ENCODE measurements at places on chromosomes 12 and 14. TPM values are rescaled to one million over a fixed set of nuclear protein-coding genes. Genes with fewer than 3 reads are reported as not detected.
A peak's percentile ranks its signal among the peaks of the same experiment; 100 is the strongest.

DNA sequence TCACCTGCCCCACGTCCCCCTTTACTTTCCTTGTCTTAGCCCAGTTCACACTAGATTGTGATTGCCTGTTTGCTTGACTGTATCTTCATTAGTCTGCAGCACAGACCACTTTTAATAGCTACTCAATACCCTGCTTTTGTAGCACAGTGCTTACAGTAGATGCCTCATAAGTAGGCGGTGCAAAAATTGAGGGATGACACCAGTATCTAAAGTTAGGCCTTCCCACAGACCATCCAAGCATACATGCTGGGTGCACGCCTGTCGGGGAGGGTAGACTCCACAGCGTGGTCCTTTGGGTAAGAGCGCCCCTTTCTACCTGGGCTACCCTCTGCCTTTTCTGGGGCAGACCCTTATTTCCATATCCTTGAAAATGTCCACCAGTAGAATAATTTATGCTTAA lies 140.8 kb downstream of the GCH1 start:
- DNase-seq, result no peak

GRCh38 chr12:50302686-50303085 lies 19.4 kb upstream of the LIMA1 start:
- DNase-seq, result no peak

GRCh38 chr12:30691122-30691879 lies 4.4 kb downstream of the IPO8 start:
- DNase-seq, result no peak

- peak; percentile 69 for DNase-seq
Observed at GRCh38 chr14:101876555-101876938, 87.8 kb upstream of the DYNC1H1 start.

DNA sequence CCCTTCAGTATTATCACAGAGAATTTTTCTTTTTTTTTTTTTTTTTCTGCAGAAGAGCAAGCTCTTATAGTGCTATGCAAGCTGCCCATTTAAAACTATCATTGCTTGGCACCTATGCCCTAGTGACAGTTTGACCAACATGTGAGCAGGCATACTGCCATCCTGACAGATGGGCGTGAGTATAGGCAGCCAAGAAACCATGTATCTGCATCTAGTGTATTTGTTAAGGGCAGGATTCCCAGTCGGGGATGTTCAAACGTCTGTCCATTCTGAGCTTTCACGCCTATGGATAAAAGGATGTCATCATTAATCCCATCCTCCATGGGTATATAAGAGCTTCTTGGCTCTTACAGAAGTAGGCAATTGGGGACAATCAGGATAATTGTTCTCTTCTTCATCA lies 8.8 kb downstream of the VRK1 start:
- DNase-seq, result no peak

GRCh38 chr12:89081719-89082369 lies 270.5 kb downstream of the DUSP6 start:
- no peak for DNase-seq

DNA sequence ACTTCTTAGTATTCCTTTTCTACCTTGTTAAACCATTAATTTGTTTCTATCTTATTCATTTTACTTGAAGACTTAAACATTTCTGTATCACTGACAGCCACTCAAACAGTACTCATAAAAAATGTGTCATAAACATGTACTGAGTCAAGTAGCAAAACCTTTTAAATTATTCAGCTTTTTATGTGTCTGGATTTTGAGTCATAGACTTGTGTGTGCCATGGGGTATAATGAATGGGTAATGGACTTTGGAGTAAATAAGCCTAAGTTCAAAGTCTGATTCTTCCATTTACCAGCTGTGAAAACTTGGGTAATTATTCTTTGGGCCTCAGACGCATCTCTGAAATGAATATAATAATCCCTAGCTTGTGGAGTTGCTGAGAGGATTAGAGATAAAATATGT lies 199.0 kb downstream of the RAD51B start:
- no peak for DNase-seq

DNA sequence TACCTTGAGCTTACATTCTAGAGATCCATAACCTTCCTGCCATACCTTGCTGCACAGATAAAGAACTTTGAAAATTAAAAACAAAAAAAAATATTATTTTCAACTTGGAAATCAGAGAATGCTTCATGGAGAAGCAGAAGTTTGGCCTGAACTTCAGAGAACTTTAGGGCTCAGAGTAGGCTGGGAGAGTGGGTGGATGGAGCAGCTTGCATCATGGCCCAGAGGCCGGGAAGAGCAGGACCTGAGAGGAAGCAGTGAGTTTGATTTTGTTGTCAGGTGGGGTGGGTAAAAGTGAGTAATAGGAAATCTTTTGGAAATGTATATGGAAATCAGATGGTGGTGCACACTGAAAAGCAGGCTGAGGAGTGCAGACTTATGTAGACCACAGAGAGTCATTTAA lies 228.5 kb upstream of the KRR1 start:
- no peak for DNase-seq

GRCh38 chr12:12010277-12011039 lies 60.3 kb upstream of the BCL2L14 start:
- DNase-seq, result peak; percentile 63

DNA sequence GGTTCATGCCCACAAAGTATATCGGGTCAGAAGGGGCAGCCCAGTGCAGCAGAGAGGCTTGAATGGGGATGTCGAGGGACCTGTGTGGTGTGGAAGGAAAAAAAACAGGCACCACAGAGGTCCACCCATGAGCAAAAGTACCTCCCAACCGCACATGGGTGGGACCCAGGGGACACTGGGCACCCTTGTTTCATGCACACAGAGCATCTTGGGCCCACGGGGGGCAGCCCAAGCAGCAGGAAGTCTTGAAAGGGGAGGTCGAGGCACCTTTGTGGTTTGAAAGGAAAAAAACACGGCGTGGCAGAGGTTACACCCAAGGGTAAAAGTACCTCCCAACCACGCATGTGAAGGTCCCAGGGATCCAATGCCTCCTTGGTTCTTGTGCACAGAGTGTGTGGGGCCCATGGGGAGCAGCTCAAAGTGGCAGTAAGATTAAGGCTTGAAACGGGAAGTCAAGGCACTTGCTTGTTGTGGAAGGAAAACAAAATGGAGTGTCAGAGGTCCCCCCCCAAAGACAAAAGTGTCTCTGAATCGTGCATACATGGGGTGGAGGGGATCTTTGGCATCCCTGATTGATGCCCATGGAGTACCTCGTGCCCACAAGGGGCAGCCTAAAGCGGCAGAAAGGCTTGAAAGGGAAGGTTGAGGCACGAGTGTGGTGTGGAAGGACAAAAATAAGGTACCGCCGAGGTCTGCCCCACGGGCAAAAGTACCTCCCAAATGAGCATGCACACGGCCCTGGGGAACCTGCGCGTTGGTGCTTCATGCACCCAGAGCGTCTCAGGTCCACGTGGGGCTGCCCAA lies 575.5 kb downstream of the ALG10 start:
- DNase-seq, result no peak

DNA sequence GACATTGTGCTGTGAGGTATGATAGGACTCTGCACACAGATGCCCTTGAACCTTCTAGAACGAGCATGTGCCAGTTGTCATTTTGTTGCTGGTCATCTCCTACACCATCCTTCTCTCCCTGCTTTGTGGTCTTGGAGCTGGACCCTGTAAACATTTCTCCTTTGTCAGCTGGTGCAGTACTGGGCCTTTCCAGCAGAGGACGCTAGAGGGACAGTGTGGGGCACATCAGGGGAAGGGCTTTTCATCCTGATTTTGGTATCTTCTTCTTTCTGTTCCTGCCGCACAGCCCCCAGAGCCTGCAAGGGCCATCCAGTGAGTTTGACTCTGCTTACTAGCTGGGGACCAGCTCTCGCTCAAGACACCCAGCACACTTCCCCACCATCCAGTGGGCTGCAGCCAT lies 484.6 kb downstream of the AACS start:
- no peak for DNase-seq

GRCh38 chr14:64736271-64737169 lies 32.3 kb downstream of the PLEKHG3 start:
- DNase-seq, result no peak

DNA sequence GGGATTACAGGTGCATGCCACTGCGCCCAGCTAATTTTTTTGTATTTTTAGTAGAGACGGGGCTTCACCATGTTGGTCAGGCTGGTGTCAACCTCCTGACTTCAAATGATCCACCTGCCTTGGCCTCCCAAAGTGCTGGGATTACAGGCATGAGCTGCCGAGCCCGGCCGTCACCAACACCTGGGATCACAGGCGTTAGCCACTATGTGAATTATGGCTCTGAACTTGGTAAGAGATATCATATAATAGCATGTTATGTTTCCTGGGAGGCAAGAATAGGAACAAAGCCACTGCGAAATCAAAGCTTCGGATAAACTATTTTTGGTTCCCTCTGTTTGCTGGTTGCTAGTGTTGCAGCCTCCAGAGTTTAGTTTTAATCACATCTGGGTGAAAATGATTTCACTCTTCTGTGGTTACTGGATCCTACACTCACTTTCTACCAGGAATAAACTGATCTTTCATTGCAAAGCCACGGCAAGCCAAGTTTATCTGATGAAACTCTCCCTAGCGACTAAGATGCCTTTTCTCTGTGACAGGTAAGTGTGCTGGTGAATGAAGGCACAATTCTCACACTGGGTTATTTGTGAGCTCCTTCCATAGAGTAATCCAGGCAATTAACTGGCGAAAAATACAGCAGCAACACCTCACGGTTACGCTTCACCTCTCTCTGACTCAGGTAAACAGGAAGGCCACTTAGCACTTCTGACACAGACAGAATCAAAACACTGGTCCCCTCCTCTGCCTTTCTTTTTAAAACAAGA lies 16.7 kb downstream of the SNRNP35 start:
- peak; percentile 48 for DNase-seq

- no peak for DNase-seq
Observed at GRCh38 chr12:77878901-77879300, 48.2 kb downstream of the NAV3 start.

DNA sequence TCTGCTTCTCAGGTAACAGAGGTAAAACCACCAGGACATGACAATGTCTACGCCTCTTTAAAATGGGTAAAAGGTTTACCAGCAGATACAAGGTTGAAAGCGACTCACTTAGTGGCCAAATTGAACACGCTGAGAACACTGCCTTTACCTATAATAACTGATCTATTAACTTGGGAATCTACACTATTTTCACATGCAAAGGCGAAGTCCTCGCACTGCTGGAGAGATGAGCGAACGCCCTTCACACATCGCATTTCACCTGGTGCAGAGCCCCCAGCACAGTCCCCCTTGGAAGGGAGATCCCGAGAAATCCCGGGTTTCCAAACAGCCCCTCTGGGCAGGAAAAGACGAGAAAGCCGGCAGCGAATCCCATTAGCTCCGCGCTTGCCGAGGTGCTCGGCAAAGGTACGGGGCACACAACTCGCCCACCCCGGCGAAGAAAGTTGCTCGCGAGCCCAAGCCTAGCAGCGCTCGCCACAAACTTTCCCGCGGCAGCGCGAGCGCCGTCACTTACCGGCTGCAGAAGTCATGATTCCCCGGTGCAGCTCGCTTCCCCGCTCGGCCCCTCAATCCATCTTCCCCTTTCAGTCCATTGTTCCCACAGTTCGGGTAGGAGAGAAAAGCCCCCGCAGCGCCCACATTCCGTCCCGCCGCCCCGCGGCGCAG lies 423 bp downstream of the FGD6 start:
- DNase-seq, result no peak

GRCh38 chr12:123801573-123802178 lies 39.6 kb downstream of the DNAH10 start:
- DNase-seq, result no peak

- DNase-seq, result no peak
Observed at GRCh38 chr14:22432348-22432976, 156.6 kb downstream of the DAD1 start.

DNA sequence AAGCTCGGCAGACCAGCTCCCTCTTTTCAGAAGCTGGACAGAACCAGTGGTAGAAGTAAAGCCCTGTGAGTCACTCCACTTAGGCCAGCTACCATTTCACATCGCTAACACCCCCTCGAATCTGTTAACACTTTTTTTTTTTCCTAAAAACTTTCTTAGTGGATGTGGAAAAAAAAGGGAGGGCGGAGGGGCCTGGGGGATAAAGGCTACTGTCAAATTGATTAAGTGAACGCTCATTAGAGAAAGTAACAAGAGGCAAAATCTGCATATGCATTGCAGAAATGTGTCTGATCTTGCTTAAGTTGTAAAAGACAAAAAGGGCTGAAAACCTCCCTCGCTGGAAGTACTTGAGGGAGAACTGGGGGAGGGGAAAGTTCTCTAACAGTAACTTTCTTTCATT lies 86.6 kb upstream of the OTX2 start:
- no peak for DNase-seq

DNA sequence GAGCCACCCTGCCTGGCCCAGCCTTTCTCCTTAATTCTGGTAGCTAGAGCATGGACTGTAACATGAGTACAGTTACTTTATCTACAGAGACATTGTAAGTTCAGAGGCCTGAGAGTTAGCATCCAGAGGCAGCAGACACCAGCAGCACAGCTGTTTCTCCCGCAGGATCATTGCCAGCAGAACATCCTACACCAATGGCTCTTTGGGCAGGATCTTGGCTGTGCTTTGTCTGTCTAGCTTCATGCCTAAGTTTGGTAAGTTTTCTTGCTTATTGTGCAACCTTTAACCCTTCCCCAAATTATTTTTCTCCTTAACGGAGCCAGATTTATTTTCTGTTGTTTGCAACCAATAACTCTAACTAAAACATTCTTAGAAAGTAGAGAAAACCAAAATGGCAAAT lies 21.6 kb downstream of the C12orf71 start:
- no peak for DNase-seq

DNA sequence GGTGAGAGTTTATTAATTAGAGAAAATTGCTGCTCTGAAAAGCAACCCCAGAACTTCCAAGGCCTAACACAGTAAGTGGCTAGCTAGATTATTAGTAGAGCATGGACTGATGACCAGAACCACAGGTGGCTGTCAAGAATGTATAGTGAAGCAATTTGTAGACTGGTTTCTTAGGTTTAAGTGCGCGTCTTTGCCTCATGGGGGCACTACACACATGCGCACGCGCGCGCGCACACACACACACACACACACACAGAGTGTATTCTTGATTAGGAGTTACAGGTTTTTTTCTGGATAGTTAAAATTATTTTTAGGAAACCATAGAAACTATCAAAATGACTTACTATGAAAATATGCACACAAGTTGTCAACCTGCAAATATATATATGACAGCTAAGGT lies 66.5 kb downstream of the BHLHE41 start:
- DNase-seq, result no peak

- DNase-seq, result no peak
Observed at GRCh38 chr14:75268633-75269550, 9.7 kb upstream of the FOS start.

DNA sequence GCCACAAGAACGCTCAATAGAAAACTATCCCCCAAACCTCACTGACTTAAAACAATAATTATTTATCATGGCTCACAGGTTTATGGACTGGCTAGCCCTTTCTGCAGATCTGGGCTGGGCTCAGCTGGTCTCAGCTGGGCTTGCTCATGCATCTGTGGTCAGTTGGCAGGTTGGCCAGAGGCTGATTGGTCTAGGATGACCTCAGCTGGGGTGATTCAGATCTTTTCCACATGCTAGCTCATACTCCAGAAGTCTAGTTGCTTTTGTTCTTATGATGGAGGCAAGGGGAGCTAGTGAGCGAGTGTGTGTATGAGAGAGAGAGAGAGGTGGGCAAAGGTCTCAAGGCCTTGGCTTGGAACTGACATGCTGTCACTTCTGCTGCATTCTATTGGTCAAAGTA lies 181.2 kb upstream of the NRXN3 start:
- DNase-seq, result no peak

Gene AQP6
- not detected for total RNA-seq

Gene CLEC2A
- total RNA-seq, result not detected

Gene KCNC2
- not detected for total RNA-seq

Gene ALG10B
- total RNA-seq, result 6.6 TPM

Gene SERPINA9
- total RNA-seq, result not detected

Gene GNG2
- 138 TPM for total RNA-seq

Gene GPR162
- total RNA-seq, result not detected

Gene IKZF4
- 2.5 TPM for total RNA-seq

Gene GON7
- total RNA-seq, result 2.4 TPM

Gene NUAK1
- not detected for total RNA-seq

Gene CCDC196
- total RNA-seq, result not detected

Gene TAS2R30
- 5.6 TPM for total RNA-seq

Measured in CD4-positive, alpha-beta T cell (primary cell).